A549 (cell line): ENCODE measurements at places on chromosomes 3 and 15.

- peak; percentile 45 for DNase-seq
These were observed 42.3 kb downstream of the WDR72 start for GRCh38 chr15:53716909-53717876.

- DNase-seq: no peak
These were observed 677.0 kb downstream of the NTRK3 start for GRCh38 chr15:87579537-87579936.

DNA sequence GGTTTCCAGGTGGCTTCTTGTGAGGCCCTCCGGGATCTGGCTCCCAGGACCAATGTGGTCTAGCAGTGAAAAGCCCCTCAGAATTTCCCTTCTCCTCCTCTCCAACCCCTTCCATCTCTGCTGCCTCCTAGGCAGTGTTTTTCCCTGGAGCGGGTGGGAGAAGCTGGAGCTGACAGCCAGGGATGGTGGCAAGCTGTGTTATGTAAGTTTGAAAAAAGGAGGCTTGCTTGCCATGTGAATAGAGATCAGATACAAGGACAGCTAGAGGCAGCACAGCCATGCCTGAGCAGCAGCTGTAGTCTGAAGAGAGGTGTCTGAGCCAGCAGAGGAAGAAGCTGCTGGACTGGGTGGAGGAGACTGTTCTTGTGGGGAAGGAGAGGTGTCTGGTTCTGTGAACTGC, 20.6 kb downstream of the SNAPC5 start:
- no peak for DNase-seq

DNA sequence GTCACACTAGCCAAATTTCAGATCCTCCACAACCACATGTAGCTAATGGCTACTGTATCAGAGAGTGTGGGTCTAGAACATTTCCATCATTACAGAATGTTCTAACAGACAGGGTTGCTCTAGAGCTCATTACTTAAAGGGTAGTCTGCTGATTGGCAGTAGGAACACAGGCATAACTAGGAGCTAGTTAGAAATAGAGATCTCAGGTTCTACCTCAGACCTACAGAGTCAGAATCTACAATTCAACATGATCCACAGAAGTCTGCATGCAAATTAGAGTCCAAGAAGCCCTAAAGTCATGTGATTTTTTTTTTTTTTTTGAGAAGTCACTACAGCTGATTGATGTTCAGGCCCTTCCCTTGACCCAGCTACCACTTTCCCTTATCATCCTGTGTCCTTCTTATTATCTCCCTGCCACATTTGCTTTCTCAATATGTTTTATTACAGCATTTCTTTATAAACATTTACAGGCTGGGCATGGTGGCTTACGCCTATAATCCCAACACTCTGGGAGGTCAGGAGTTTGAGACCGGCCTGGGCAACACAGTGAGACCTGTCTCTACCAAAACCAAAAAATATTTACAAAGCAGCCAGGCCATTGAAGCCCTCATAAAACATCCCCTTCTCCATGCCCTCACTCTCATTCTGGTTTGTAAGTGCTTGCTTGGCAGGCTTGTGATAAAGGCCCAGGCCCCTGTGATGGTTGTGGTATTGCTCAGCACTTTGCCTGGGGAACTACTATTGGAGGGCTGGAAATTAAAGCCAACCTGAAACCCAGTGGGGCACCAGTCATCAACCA, 3.8 kb upstream of the ABHD5 start:
- no peak for DNase-seq

DNA sequence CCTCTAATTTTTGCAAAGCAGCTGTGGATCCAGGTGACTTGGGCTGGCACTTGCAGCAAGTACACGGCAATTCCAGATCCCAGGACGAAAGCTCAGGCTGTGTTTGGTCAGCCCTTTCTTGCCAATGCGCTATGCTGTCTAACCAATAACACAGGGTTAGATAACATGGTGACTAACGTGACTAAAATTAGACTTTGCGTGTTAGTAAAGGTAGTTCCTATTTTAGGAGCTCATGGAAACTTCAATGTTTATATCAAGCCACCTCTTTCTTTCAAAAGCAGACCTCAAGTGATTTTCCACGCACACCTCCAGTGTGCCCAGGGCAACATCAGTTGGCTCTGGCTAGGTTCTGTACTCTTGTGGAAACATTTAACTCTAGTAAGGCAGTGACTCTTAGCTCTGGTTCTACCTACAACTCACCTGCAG, 32.5 kb downstream of the CDCP1 start:
- DNase-seq: no peak

- no peak for DNase-seq
These were observed 96.7 kb upstream of the PTPRG start for GRCh38 chr3:61464518-61465140.

DNA sequence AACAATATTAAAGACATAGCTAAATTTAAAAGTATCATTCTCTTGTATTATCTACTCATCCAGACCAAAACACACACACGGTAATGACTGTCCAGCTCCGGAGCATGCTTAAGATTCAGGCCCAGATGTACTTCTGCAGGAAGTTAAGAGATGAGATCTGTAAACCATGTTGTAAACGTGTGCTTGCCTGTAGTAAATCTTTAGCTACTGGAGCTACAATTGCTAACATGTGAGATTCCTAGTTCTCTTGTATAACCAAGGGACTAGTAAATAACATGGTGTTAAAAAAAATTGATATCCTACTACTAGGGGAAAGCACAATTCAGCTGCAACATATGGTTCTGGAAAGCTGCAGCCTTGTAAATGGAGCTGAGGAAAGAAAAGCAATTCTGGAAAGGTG, 651.7 kb upstream of the CCDC54 start:
- no peak for DNase-seq

GRCh38 chr3:172323894-172324610, 124.2 kb downstream of the GHSR start:
- no peak for DNase-seq

- DNase-seq: no peak
These were observed 53.4 kb downstream of the PDZRN3 start for GRCh38 chr3:73571238-73571794.

DNA sequence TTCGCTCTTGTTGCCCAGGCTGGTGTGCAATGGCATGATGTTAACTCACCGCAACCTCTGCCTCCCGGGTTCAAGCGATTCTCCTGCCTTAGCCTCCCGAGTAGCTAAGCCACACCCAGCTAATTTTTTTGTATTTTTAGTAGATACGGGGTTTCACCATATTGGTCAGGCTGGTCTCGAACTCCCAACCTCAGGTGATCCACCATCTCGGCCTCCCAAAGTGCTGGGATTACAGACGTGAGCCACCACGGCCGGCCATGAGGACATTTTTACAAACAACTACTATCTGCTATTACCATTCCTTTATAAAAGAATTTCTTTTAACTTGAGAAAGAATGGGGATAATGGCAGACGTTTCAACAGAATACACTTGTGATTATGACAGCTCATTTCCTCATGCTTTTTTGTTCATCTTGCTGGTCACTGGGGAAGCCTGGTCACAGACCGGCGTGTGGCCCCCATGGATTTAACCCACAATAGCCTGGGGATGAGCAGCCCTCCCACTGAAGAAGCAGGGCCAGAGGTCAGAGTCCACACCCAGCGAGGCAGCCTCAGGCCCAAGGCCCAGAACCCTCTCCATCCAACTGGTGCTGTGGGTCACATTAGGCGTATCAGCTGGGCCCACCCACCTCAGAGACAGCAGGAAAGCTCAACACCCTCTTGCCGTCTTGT, 112.0 kb downstream of the LIPC start:
- DNase-seq: no peak

- DNase-seq: no peak
These were observed 621.5 kb upstream of the ZNF385D start for GRCh38 chr3:22372292-22373062.

GRCh38 chr3:56477646-56478045, 9.4 kb upstream of the ERC2 start:
- no peak for DNase-seq

DNA sequence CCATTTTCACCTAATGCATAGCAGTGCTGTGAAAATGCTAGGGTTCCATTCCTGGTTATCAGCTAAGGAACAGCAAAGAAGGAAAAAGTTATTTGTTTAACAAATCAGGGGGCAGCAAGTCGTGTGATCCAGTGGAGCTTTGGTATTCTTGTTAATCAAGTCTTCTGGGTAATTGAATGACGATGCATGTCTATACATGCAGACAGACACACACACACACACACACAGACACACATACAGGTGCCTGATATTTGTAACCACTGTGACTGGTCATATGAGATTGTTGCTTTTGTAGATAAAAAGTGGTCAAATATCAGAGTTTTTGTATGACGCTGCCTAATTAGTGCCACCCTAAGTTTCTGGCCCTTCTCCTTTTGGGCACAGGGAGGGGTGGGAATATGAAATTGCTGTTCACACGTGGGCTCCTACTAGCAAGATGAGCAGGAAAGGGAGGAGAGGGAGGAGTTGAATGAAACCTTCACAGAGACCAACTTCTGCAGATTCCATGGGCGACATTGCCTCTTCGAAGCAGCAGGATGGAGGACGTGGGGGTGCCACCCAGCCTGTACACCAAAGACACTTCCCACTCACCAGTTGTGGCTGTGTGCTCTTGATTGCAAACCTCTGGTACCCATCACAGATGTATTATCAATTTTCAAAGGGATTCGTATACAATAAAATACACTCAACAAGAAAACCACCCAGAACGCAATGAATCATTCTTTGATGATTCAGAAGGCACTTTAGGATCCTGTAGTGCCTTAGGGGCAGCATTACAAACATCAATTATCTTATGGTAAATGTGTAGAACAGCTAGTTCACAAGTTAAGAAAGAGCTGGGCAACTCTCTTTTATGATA, 281.9 kb upstream of the ICE2 start:
- DNase-seq: no peak

DNA sequence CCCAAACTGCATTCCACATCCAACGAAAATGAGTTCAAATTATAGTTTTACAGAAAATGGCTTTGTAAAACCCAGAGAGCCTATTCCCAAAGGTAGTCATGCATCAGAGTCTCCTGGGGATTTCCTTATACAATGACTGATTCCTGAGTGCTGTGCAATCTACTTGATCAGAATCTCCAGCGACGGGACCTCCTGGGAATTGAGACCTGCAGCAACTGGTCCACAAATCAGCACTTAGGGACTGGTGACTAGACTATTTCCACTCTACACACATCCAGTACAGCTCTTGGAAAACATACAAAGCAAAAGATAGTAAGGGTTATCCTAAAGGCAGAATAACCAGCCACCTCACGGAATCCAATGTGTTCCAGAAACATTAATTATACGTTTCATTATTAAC, 871.0 kb upstream of the CFAP20DC start:
- DNase-seq: no peak

DNA sequence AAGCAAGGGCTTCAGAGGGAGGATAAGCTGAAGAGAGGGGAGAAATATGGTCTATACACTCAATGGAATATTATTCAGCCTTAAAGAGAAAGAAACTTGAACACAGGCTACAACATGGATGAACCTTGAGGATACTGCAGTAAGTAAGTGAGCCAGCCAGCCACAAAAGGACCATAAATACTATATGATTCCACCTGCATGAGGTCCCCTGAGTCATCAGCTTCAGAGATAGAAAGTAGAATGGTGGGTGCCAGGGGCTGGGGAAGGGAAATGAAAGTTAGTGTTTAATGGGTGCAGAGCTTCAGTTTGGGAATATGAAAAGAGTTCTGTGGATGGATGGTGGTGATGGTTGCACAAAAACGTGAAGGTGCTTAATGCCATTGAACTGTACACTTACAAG, 68.4 kb upstream of the SEC13 start:
- no peak for DNase-seq

- DNase-seq: peak; percentile 88
These were observed 110.5 kb upstream of the RAP2B start for GRCh38 chr3:153051427-153052095.

GRCh38 chr3:107718547-107718946, 195.8 kb downstream of the BBX start:
- no peak for DNase-seq

- no peak for DNase-seq
These were observed 108.4 kb downstream of the CCNL1 start for GRCh38 chr3:157051591-157051990.

- DNase-seq: peak; percentile 97
These were observed at the start of gene MTFMT for GRCh38 chr15:65028921-65029735. TSS of gene MTFMT (minus strand) at chr15:65029639. CDS start at chr15:65029613, 26 bp downstream.

- DNase-seq: no peak
These were observed 42.9 kb downstream of the MUC4 start for GRCh38 chr3:195768831-195769303.

- DNase-seq: no peak
These were observed 115.2 kb downstream of the ANO10 start for GRCh38 chr3:43506644-43507043.

GRCh38 chr3:40623567-40623966, 98.8 kb downstream of the ZNF621 start:
- DNase-seq: no peak

DNA sequence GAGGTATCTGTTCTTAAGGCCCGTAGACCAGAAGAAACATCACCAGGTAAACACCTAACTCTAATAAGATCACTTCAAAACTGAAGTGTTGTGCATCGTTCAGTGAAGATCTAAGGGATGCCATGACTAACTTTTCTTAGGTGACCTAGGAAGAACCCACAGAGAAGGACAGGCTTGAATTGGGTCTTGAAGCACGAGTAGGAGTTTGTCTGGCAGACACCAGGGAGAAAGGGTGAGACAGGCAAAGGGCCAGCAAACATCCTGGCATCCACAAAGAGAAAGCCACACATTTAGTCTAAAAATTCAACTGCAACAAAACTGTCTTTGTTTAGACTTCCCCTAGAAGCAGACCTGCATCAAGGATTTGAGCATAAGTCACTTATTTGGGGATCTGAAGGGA, 15.5 kb upstream of the CMTM8 start:
- DNase-seq: no peak

DNA sequence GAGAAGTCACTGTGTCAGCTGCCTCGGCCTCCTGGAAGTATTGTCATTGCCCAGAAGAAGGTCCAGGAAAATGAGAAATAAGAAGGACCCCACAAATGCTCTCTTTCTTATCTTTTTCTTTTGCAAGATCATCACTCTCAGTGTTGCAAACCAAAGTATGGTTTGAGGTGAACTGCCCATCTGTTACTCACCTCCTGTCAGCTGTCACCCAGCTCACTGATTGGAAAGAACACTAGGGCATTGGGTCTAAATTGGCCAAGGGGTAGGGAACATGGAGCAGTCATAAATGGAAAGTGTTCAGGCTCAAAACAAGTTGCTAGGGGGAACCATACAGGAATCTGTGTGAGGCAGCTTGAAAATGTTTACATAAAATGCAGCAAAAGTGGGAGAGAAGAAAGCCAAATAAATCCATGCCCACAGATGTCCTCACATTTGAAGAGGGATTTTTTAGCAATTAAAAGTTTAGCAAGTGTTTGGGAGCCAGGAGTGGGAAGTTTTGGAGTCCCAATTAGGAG, 431.2 kb upstream of the THBS1 start:
- DNase-seq: no peak

DNA sequence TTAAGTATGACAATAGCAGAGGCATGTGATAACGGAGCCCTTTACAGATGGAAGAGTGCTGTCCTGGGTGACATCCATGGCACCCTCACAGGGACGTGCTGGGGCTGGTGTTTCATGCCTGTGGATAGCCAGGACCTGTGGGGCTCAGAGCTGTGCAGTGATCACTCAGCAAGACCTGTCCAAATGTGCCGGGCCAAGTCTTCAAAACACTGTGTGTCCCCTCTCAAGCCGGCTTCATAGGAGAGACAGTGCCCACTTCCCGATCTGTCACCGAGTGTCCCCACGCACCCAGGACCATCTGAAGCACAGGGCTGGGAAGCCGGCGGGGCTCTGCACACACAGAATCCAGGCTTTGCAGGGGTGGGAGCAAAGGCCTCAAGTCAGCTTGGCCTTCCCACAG, 217.2 kb upstream of the IGF1R start:
- no peak for DNase-seq

- no peak for DNase-seq
These were observed 83.2 kb upstream of the WNT5A start for GRCh38 chr3:55570271-55570711.
